Left hindlimb (tissue), 1 donor: ENCODE measurements at places on chromosomes 4 and X.
A peak's percentile ranks its signal among the peaks of the same experiment; 100 is the strongest.

DNA sequence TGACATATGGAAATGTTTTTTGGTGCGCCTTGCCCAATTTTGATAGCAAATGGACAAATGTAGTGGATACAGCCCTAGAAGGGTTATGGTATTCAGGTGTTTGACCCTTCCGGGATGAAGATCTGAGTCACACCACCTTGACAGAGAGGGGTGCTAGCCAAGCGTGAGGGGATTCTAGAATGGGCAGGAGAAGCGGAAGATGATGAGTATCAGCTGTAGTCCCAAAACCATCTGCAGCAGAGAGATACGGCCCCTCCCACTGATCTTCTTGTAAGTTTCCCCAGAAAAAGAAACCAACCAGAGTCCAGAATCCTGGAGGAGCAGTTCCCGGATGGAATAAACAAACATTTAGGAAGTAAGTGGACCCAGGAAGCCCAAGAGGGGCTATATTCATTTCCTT is 18.1 kb downstream of the DCHS2 start:
- DNase-seq, result no peak

DNA sequence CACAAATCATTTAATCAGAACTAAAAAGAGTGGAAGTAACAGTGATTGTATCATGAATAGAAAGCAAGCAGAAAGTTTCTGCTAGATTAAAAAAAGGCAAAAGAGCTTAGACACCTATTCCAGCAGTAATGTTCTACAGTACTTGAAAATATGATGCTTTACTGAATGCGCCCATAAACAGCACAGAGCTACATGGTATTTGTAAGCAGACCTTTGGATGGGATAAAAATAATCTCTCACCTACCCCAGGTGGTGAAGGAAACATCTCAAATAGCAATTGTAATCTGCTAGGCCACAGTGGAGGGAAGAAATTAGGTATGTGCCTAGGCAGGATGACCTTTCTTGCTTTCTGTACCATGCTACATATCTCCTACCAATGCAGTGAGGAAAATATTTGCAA is 280.9 kb upstream of the PRKX start:
- DNase-seq, result no peak

DNA sequence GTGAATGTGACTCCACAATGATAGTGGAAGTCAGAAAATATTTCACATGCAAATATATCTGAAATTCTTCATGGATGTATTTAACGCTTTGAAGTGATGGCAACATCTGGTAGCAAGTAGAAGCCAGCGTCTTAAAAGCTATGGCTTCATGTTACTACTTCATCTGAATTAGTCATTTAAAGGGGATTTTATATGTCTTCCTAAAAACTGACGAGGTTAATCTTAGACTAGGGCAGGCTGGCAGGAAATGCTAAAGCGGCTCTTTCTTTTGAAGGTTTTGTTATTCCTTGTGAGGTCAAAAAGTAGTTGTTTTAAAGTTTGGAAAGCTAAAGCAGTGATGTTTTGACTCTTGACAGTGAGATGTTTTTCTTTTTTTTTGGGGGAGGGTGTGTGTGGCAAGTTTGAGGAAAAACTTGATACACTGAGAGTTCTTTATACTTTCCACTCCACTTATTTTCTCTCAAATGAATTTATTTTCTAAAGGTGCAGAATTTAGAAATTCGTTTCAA is 22.6 kb downstream of the PLS3 start:
- DNase-seq, result no peak

GRCh38 chrX:53050841-53051240 is 2.3 kb downstream of the GPR173 start:
- no peak for DNase-seq

- DNase-seq, result no peak
Observed at GRCh38 chr4:72302981-72303704, 265.9 kb downstream of the ADAMTS3 start.

- no peak for DNase-seq
Observed at GRCh38 chrX:69815063-69815462, 199.2 kb downstream of the EDA start.

DNA sequence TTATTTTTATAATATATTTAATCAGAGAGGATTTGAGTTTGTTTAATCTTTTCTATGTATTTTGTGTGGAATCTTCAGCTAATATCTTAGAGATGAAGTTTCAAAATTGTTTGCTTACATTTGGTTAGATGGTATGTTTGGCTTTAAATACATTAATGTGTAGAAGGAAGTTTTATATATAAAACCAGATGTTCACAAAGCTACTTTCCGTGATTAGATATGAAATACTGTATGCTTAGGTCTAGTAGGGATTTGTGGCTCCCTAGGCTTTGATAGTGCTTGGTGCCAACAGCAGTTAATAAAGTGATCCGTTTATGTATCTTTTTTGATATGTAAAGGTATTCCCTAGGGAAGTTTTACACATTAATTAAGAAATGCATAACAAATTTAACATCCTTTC is 223.0 kb downstream of the ARHGAP10 start:
- no peak for DNase-seq

DNA sequence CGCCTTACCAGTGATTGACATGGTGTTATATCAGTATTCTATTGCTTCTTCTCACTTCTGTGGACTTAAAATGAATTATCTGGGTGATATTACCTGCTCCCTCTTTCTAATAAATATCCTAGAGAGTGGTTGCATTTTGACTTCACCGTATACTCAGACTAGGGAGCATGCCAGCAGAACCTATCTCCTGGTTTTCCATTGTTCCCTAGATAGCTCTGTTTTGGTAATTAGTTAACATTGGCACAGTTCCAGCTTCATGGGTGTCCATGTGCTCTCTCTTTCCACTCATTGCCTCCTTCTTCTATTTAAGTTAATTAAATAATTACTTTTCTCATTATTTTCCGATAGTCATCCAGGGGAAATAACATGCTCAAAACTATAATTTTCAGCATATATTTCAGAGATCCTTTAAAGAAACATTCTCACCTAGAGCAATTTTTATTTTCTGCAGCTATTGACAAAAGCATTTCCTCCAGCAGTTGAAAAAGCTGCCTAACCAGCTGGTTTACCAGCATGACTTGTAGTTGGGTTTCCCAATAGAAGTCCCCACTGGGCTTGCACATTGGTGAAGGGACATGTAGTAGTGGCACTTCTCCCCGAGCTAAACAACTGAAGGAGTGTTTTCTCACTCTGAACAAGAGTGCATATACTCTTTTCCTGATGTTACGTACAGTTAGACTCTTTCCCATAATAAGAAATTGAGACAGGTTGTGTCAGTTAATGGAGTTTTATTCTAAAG is 27.9 kb upstream of the PAPSS1 start:
- no peak for DNase-seq

- DNase-seq, result no peak
Observed at GRCh38 chr4:63211776-63212479, 1197.3 kb downstream of the TECRL start.

DNA sequence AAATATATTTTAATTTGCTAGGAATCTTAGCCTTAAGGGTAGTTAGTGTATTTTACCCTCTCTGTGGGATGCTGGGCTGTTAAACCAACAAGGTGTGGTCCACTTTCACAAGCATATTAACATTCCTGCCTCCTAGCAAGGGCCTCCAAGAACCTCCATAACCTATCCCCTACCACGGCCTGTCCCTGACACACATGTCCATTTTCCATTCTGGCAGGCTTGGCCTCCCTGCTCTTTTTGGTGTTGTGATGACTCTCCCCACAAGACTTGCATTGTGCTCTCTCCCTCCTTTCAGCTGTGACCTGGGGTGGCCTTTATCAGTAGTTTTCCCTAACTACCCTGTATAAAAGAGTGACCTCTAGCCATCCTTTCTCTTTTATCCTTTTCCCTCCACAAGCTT is 120.2 kb downstream of the KLHL8 start:
- no peak for DNase-seq

DNA sequence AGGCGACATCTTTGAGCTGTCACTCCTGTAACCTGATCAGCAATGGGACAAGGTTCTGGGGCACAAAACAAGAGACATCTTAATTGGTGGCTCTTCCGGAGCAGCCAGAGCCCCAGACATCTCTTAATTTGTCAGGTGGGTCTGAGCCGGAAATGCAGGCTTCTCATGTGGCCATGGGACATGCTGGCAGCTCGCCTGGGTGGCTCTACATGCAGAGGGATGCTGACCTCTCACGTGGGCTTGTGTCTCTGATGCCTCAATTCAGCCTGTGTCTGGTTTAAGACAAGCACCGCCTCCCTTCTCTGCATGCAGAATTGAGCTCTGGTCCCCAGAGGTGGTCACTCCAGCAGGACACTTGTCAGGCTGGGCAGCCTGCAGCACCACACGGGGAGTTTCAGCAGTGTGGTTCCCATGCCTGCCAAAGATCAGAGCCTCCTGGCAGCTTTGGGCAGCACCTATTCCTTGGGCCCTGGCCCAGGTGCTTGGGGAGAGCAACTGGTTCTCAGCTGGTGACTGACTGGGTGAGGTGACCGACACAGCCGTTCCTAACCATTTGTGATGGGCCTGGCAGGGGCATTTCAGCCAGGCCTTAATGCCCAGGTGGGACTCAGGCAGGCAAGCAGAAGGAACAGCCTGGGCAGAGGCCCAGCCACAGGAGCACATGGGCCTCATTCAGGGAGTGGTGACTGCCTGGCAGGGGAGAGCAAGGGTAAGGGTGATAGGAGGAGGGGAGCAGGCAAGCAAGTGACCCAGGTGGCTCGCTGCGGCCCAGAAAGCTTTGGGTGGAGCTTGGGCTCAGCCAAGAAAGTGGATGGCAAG is 53.4 kb downstream of the HMX1 start:
- DNase-seq, result no peak

DNA sequence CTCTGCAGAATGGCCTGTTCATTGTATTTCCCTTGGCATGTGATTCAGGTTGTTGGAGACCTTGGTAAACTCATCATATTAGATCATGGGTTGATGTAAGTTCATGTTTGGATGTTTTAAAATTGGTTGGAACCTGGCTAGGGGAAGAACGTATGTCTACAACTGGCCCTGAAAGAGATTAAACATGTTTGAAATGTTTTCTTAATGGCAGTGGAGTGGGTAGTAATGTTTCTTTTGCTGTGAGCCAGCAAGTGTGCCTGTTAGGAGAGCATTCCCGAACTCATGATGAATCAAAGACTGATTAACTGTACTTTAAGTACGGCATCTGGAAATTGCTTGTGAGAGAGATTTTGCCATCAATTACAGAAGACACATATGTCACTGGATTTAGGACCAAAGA is 44.5 kb upstream of the SLC4A4 start:
- no peak for DNase-seq

DNA sequence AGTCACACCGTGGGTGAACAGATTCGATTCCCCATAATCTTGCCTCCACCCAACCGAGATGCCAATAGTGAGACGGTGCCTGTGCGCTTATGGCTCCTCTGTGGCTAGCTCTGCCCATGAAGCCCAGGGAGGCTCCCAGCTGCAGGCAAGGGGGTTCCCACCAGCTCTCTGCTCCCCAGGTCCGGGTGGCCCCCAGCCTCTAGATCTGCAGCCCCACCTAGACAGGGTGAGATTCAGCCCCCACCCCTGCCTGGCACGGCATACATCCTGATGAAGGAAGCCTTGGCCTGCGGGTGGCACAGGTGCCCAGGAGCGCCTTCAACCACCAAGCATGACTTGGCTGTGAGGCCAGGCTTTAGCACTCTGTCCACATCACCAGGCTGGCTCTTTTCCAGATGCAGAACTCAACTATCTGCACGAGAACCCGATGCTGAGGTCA is 40.6 kb downstream of the WDR1 start:
- no peak for DNase-seq

- DNase-seq, result no peak
Observed at GRCh38 chr4:149555146-149555545, 260.5 kb downstream of the IQCM start.

DNA sequence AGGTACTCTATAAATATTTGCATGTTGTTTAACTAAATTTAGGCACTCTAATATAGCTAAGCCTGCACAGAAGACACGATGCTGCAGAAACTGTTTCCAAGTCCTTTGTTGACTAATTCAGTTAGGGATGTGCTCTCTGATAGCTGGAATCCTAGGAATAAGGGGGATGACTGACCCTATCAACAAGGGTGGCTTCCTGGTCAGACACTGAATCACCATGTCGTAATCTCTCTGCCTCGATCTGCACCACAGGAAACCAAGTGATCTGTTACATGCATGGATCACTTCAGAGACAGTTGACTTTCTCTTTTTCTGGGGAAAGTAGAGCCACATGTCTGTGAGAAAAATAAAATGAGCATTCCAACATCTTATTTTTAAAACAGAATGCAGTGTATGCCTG is 169.1 kb downstream of the GUCY2F start:
- DNase-seq, result no peak

- DNase-seq, result no peak
Observed at GRCh38 chrX:20116577-20117240, at the start of gene MAP7D2. MAP7D2 (minus strand) TSS chrX:20116907; CDS start chrX:20116879, 28 bp downstream.

GRCh38 chrX:19566359-19567222 is 51.3 kb upstream of the MAP3K15 start:
- peak; percentile 39 for DNase-seq

- DNase-seq, result no peak
Observed at GRCh38 chr4:23890369-23891063, 669 bp upstream of the PPARGC1A start.
